ENCODE measurements at places on chromosomes 6 and 20. TPM values are rescaled to one million over a fixed set of nuclear protein-coding genes. Genes with fewer than 3 reads are reported as not detected.

Gene MEI4
- not detected for total RNA-seq

Gene KIF16B
- 17.8 TPM for total RNA-seq

Gene YWHAB
- 186 TPM for total RNA-seq

Gene PTK7
- 4.7 TPM for total RNA-seq

Gene DNMT3B
- 4.6 TPM for total RNA-seq

Gene FNDC1
- 0.07 TPM for total RNA-seq

Gene BTBD3
- total RNA-seq, result 16.7 TPM

Gene SPATA25
- 0.77 TPM for total RNA-seq

Gene LPA
- total RNA-seq, result 0.02 TPM

Gene MMP24
- 18.7 TPM for total RNA-seq

Gene BEND6
- total RNA-seq, result 0.96 TPM

Gene HEBP2
- total RNA-seq, result 35.4 TPM

Gene ARMC2
- 1.9 TPM for total RNA-seq

Gene HLA-DMB
- total RNA-seq, result 1.5 TPM

Gene GGTLC1
- not detected for total RNA-seq

Gene CYB5R4
- total RNA-seq, result 23.6 TPM

Gene BANF2
- not detected for total RNA-seq

Gene TMEM14B
- total RNA-seq, result 161 TPM

Gene PCK1
- total RNA-seq, result not detected

Gene ADAM33
- total RNA-seq, result 0.06 TPM

Gene TBX18
- total RNA-seq, result 18.6 TPM

Gene WDR27
- 12.9 TPM for total RNA-seq

Gene SLC52A3
- 0.92 TPM for total RNA-seq

Gene STMND1
- not detected for total RNA-seq

Gene KCNQ2
- 0.50 TPM for total RNA-seq

Gene DNAH8
- total RNA-seq, result not detected

Gene SMPDL3A
- 2.5 TPM for total RNA-seq

Gene GHRH
- total RNA-seq, result not detected

Gene HCK
- not detected for total RNA-seq

Gene DEF6
- total RNA-seq, result 0.06 TPM

Gene SNAI1
- 11.6 TPM for total RNA-seq

Gene RTN4IP1
- total RNA-seq, result 8.7 TPM

Gene CCN6
- total RNA-seq, result not detected

Gene PLAGL2
- 13.2 TPM for total RNA-seq

Gene WFDC2
- not detected for total RNA-seq

Gene KIAA0408
- 6.6 TPM for total RNA-seq

Gene SLC26A8
- not detected for total RNA-seq

Gene FILIP1
- total RNA-seq, result 0.48 TPM

All from A549 treated with CpdA at 1 μM for 4 hours (cell line).